ENCODE measurements at places on chromosomes 6 and 20.

GRCh38 chr6:135304883-135305282 lies 123.8 kb downstream of the MYB start:
- DNase-seq: no peak
- H3K27ac ChIP-seq: no peak overlapping the region
- H3K27me3 ChIP-seq: no peaks in the 10 kb centered on the region
- no peak overlapping the region for H3K4me3 ChIP-seq
- no peaks in the 10 kb centered on the region for H3K36me3 ChIP-seq

GRCh38 chr20:62487561-62488354 lies 12.0 kb upstream of the GATA5 start:
- DNase-seq: no peak
- H3K27me3 ChIP-seq: no peaks in the 10 kb centered on the region
- no peaks in the 10 kb centered on the region for H3K36me3 ChIP-seq
- H3K4me3 ChIP-seq: no peak overlapping the region

DNA sequence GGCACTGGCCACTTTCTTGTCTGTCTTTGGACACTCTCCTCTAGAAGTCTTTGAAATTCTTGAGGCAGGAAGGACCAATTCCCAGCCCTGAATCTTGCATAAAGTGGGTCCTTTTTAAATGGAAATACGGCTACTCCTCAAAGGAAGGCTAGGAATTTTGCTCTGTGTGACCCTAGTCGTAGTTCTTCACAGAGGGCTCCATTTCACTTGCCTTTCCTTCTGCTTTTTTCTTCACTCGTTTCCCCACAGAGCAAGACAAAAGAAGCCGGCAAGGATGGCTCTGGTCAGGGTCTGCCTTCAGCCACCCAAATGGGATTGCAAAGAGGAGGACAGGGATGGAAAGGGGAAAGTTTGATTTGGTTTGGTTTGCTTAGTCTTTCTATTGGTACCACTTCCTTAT lies 25.8 kb downstream of the HLA-E start:
- H3K36me3 ChIP-seq: no peaks in the 10 kb centered on the region
- H3K4me1 ChIP-seq: no peaks in the 10 kb centered on the region
- no peaks in the 10 kb centered on the region for H3K27me3 ChIP-seq
- no peak overlapping the region for H3K4me3 ChIP-seq
- DNase-seq: no peak

GRCh38 chr20:15818651-15819071 lies 754.6 kb downstream of the KIF16B start:
- no peaks in the 10 kb centered on the region for H3K27me3 ChIP-seq
- DNase-seq: no peak
- H3K36me3 ChIP-seq: no peaks in the 10 kb centered on the region
- no peaks in the 10 kb centered on the region for H3K4me1 ChIP-seq
- no peak overlapping the region for H3K4me3 ChIP-seq
- no peak overlapping the region for H3K27ac ChIP-seq

- no peaks in the 10 kb centered on the region for H3K4me1 ChIP-seq
- no peaks in the 10 kb centered on the region for H3K27me3 ChIP-seq
- no peaks in the 10 kb centered on the region for H3K36me3 ChIP-seq
- no peak for DNase-seq
- H3K4me3 ChIP-seq: no peak overlapping the region
Measured at GRCh38 chr20:40431611-40432010, 257.4 kb downstream of the MAFB start.

GRCh38 chr20:51985013-51985415 lies 182.7 kb upstream of the SALL4 start:
- no peaks in the 10 kb centered on the region for H3K4me1 ChIP-seq
- no peaks in the 10 kb centered on the region for H3K36me3 ChIP-seq
- H3K27me3 ChIP-seq: no peaks in the 10 kb centered on the region
- no peak for DNase-seq
- H3K4me3 ChIP-seq: no peak overlapping the region

- H3K27ac ChIP-seq: no peak overlapping the region
- DNase-seq: no peak
- H3K4me3 ChIP-seq: no peak overlapping the region
- peaks cover 2% of the 10 kb centered on the region for H3K4me1 ChIP-seq
- no peaks in the 10 kb centered on the region for H3K27me3 ChIP-seq
- no peaks in the 10 kb centered on the region for H3K36me3 ChIP-seq
Measured at GRCh38 chr20:44796311-44796710, 14.0 kb downstream of the RIMS4 start.

GRCh38 chr6:168428863-168429262 lies 12.1 kb upstream of the SMOC2 start:
- no peaks in the 10 kb centered on the region for H3K4me1 ChIP-seq
- H3K27ac ChIP-seq: no peak overlapping the region
- no peak overlapping the region for H3K4me3 ChIP-seq
- H3K36me3 ChIP-seq: no peaks in the 10 kb centered on the region

DNA sequence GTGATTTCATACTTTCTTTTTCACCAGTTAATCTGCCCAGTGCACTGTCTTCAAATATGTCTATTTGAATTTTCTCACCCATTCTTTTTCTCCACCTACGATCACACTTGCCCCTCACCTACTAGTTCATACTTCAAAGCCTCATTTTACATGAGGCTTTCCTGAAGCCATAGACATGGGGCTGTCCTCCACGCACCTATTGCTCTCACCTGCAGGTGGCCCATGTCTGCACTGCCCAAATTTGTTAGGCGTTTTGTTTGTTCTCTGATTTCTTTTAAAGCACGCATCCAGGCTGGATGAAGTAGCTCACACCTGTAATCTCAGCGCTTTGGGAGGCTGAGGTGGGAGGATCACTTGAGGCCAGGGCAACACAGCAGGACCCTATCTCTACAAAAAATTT lies 106.8 kb upstream of the RIPOR2 start:
- DNase-seq: no peak
- H3K4me1 ChIP-seq: no peaks in the 10 kb centered on the region
- no peaks in the 10 kb centered on the region for H3K27me3 ChIP-seq
- no peaks in the 10 kb centered on the region for H3K36me3 ChIP-seq
- H3K27ac ChIP-seq: no peak overlapping the region

DNA sequence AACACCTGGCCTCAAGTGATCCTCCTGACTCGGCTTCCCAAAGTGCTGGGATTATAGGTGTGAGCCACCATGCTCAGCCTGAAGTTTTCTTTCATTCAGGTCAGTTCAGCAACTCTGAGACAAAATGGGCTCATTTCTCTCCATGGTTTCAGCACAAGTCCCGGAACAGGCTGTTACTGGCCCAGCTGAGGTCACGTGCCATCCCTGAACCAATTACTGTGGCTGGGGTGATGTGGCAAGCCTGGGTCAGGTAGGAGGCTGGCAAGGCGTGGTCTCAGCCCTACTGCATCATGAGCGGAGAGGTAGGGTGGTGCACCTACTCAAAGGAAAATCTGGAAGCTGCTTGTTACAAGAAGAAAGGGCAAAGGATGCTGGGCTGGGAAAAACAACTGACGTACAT lies 326.4 kb downstream of the KIF16B start:
- no peak for DNase-seq
- peaks cover 5% of the 10 kb centered on the region for H3K4me1 ChIP-seq
- H3K27ac ChIP-seq: no peak overlapping the region

GRCh38 chr6:14921878-14922671 lies 323.8 kb upstream of the JARID2 start:
- peak overlapping the region; percentile 37 for H3K27ac ChIP-seq
- DNase-seq: peak; percentile 75
- no peaks in the 10 kb centered on the region for H3K4me1 ChIP-seq
- no peaks in the 10 kb centered on the region for H3K27me3 ChIP-seq
- no peak overlapping the region for H3K4me3 ChIP-seq
- H3K36me3 ChIP-seq: no peaks in the 10 kb centered on the region

- H3K4me1 ChIP-seq: no peaks in the 10 kb centered on the region
- no peak overlapping the region for H3K27ac ChIP-seq
- no peaks in the 10 kb centered on the region for H3K27me3 ChIP-seq
Measured at GRCh38 chr6:136210398-136211165, 39.5 kb downstream of the MTFR2 start.

DNA sequence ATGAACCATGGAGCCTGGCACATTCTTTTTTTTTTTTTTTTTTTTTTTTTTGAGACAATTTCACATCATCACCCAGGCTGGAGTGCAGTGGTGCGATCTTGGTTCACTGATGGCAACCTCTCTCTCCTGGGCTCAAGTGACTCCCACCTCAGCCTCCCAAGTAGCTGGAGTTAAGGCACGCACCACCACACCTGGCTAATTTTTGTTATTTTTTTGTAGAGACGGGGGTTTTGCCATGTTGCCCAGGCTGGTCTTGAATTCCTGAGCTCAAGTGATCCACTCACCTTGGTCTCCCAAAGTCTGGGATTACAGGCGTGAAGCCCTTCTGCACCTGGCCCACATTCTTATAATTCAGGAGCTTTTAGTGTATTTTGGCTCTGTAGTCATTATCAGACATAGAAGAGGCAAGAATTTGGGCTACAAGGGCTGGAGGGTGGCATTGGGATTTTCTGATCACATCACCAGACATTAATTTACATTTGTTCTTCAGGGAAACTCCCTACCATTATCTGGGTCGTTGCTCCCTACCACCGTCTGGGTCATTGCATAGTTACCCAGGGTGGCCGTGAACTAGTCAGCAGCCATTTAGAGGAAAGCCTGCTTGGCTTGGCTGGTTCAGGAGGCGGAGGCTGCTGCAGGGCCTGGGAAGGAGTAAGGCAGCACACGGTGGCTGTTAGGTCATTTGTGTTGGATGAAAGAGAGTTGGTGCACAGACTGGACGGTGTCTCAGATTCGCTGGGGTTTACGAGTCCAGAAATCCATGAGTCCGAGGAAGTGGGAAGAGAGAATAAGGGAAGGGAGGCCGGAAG lies 17.6 kb downstream of the ARID1B start:
- no peaks in the 10 kb centered on the region for H3K4me1 ChIP-seq
- H3K27me3 ChIP-seq: no peaks in the 10 kb centered on the region
- H3K36me3 ChIP-seq: no peaks in the 10 kb centered on the region
- no peak overlapping the region for H3K27ac ChIP-seq
- H3K4me3 ChIP-seq: no peak overlapping the region
- no peak for DNase-seq

GRCh38 chr6:88983532-88983931 lies 20.1 kb upstream of the RNGTT start:
- H3K4me3 ChIP-seq: no peak overlapping the region
- DNase-seq: no peak
- no peaks in the 10 kb centered on the region for H3K36me3 ChIP-seq
- H3K4me1 ChIP-seq: peaks cover 7% of the 10 kb centered on the region
- no peak overlapping the region for H3K27ac ChIP-seq

DNA sequence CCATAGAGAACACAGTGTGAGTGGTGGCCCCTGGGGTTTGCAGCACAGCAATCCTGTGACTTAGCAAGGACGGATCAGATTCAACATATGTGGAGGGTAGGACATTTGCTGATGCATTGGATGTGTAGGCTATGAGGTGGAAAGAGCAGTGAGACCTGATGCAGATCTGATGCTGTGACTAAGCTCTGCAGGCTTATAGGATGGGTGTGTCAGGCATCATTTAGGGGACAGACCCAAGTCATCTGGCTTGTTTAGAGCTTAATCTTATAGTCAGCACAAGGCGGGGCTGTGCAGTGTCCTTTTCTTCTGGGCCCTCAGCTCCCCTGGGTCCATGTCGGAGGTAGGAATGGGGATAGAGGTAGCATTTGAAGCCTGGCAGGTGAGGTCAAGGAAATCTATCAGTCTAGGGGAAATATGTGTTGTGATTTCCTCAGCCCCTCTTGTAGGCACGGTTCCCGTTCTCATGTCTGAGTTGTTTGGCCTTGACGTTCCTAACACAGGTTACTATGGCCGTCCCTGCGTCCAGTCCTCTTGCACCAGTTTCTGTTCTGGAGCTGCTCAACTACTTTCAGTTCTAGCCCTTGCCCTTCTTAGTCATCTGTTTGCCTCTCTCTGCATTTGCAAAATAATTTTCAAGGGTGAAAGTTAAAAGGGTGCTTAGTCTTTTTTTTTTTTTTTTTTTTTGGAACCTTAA lies 15.6 kb upstream of the MAPRE1 start:
- H3K4me3 ChIP-seq: no peak overlapping the region
- no peak overlapping the region for H3K27ac ChIP-seq
- peaks cover 7% of the 10 kb centered on the region for H3K36me3 ChIP-seq
- H3K4me1 ChIP-seq: no peaks in the 10 kb centered on the region

DNA sequence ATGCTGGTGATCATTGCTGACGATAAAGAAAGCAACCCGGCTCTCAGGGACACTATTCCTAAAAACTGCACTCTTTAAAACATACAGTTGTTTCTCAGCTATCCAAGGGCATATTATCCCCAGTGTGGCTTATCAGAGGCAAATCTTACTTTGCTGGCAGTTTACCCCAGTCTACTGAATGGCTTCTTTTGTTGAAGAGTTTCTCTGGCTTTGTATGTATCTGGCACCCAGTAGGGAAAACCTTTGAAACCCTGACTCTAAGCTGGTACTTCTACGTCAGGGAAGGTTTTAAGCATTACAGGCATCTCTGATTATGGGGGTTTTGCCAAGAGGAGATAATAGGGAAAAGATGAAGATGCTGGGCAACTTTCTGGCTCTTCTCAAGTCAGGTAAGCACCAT lies 637.6 kb upstream of the CHD6 start:
- H3K27me3 ChIP-seq: no peaks in the 10 kb centered on the region
- H3K4me1 ChIP-seq: no peaks in the 10 kb centered on the region
- H3K27ac ChIP-seq: no peak overlapping the region
- DNase-seq: no peak
- H3K36me3 ChIP-seq: no peaks in the 10 kb centered on the region

GRCh38 chr6:110537208-110538123 lies 61.1 kb upstream of the SLC22A16 start:
- no peaks in the 10 kb centered on the region for H3K4me1 ChIP-seq
- H3K4me3 ChIP-seq: no peak overlapping the region
- no peaks in the 10 kb centered on the region for H3K27me3 ChIP-seq
- H3K27ac ChIP-seq: no peak overlapping the region

DNA sequence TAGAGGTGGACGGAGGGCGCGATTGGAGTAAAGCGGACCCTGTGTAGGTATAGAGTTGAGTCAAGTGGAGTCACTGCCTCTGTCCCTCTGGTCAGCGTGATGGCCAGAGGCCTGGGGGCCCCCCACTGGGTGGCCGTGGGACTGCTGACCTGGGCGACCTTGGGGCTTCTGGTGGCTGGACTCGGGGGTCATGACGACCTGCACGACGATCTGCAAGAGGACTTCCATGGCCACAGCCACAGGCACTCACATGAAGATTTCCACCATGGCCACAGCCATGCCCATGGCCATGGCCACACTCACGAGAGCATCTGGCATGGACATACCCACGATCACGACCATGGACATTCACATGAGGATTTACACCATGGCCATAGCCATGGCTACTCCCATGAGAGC lies 479 bp downstream of the SLC39A7 start:
- DNase-seq: no peak
- peak overlapping the region; percentile 58 for H3K4me3 ChIP-seq
- H3K4me1 ChIP-seq: peaks cover 67% of the 10 kb centered on the region
- H3K27ac ChIP-seq: peak overlapping the region; percentile 95
- H3K36me3 ChIP-seq: peaks cover 37% of the 10 kb centered on the region

GRCh38 chr6:118400582-118400981 lies 147.5 kb upstream of the PLN start:
- no peak overlapping the region for H3K4me3 ChIP-seq
- DNase-seq: no peak
- H3K4me1 ChIP-seq: peaks cover 5% of the 10 kb centered on the region
- H3K27me3 ChIP-seq: no peaks in the 10 kb centered on the region
